ENCODE measurements at places on chromosomes 6 and 20. TPM values are rescaled to one million over a fixed set of nuclear protein-coding genes. Genes with fewer than 3 reads are reported as not detected.

Gene NRSN1
- not detected for total RNA-seq

- DNase-seq = no peak
These were observed 25.3 kb downstream of the SPTLC3 start for GRCh38 chr20:13034115-13034514.

- no peak for DNase-seq
These were observed 35.8 kb upstream of the IGF2R start for GRCh38 chr6:159933077-159933476.

Gene OR2H2
- not detected for total RNA-seq

Gene MCHR2
- not detected for total RNA-seq

- DNase-seq = no peak
These were observed 649.1 kb downstream of the EPM2A start for GRCh38 chr6:145086197-145086596.

DNA sequence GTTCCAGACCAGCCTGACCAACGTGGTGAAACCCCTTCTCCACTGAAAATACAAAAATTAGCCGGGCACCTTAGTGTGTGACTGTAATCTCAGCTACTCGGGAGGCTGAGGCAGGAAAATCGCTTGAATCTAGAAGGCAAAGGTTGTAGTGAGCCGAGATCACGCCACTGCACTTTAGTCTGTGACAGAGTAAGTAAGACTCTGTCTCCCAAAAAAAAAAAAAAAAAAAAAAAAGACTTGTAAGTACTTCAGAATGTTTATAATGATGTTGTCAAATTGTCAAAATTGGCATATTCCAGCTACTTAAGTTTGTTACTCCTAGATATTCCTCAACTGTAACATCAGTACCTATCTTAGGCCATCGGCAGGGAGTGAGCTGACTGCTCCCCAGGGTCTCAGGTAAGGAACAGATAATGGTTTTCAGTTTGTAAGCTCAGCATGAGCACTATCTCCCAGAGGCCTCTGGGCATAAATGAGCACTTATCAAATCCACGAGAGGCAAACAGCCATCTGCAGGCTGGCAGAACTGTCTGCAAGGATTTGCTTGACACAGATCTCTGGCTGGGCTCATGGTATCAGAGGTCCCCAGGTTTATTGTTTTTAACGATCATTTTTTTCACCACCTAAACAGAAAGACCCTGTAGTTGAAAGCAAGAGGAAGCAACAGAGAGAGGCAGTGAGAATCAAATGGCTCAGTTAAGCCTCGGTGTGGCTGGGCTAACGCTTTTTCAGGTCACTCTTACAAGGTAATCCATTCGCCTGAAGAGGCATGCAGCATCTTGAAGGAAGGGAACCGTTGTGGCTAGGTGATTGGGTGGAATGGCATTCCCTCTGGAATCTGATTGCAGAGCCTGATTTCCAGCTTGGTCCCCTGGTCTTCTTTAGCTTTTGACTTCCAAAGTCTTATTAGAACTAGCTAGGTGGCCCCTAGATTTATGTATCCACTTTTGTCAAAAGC, 115.9 kb downstream of the LY86 start:
- no peak for DNase-seq

All from SJSA1 (cell line).